ENCODE measurements at places on chromosomes 4 and X.

DNA sequence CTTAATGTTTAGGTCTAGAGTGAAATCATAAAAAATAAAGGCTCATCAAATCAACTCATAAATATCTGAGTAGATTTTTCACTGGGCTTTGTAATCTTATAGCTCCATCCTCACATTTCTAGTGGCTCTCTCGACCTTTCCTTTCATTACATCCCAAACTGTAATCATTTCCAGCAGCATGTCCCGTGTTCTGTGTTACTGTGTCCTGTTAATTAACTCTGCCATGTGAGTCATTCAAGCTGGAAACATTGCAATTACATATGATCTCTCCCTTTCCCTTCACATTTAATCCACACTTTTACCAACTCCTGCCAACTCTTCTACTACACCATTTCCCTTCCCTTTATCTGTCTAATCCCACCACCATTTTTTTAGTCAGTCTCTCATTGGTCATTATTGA lies 75.5 kb downstream of the UGT8 start:
- DNase-seq = no peak

DNA sequence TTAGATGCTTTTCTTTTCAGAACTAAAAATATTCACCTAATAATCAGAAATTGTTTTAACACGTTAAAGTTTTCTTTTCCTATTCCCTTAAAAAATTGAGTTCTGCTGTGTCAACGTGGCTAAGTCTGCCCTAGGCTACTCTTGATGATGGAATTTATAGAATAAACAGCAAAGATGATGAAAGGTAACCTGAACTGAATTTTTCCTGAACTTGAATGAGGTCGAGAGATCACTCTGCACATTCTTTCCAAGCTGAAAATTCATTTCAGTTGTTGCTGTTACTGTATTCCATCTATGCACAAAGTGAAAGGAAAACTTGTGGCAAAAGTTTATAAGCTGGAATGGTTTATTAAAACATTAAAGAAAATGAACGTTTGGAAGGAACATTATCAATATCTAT lies 245.9 kb upstream of the GIMD1 start:
- no peak for DNase-seq

DNA sequence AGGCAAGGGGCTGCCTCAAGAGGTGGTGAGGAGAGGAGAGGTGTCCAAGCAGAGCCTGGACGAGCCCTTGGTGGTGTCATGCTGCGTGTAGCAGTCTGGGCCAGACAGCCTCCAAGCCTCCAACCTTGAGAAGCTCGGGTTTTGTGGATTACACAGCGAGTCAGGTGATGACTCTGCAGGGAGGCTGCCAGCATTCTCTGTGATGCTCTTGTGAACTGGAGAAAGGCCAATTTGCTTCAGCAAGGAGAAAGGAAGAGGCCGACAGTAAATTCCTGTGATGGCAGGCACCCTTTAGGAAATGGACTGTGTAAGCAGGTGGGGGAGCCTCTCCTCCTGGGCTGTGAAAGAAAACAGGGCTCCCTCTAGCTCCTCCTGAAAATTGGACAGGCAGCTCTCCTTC lies 36.0 kb upstream of the CD99L2 start:
- DNase-seq = peak; percentile 31

DNA sequence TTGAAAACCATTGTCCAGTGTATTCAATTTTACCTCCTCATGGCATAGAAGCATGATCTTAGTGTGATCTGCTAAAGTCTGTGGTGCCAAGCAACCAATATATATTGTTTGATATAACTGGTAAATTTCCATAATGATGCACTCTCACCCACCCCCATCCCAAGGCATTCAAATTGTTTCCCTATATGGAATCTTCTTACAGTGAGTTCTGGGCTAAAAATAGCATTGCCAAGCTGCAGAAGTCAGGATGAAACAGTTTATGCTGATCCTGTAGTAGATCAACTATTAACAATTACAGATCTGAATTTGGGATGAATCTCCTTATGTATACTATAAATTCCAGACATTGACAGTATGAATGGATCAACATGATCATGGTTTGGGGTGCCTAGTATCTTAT lies 20.9 kb downstream of the FGF13 start:
- DNase-seq = no peak

DNA sequence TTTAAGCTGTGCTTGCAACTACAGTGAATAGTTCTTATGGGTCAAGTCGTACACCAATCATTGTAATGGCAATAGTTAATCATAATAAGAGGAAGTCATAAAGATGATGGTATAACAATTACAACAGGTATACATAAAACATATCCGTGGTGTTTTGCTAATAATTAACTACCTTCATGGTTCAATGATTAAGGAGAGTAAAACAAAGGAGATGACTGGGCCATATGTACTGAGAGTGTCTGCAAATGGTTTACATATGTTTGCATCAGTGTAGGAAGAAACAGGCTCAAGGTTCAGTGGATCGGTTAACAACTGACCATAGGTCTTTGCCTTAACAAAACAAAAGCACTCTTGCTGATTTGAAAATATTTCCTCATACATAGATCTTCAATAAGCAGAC lies 253.0 kb downstream of the COX7B2 start:
- DNase-seq = no peak

GRCh38 chrX:37871626-37872302 lies 24.4 kb upstream of the DYNLT3 start:
- DNase-seq = peak; percentile 79

- DNase-seq = peak; percentile 91
Observed at GRCh38 chr4:65670331-65671031, at the start of gene EPHA5. Gene EPHA5, minus strand, starts transcription at chr4:65670489. Its CDS starts 747 bp downstream, at chr4:65669742.

GRCh38 chr4:41196633-41197332 lies 17.6 kb downstream of the APBB2 start:
- DNase-seq = no peak

DNA sequence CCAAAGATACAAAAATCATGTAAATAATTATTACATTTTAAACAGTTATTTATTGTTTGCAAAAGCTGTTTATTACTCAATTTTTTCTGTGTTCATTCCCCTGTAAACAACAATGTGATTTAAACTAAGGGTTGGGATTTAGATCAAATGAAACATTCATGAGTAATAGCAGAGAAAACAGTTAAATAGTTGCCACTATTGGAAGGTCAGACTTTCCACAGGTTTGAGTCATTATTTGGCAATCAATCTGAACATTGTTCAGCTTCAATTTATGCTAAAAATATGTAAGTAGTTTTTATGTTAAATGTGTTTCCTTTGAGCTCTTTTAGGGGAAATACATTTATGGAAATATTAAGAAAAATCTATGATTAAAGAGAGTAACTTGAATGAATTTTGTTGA lies 144.9 kb downstream of the STIM2 start:
- peak; percentile 82 for DNase-seq

- no peak for DNase-seq
Observed at GRCh38 chr4:187993827-187994226, 1.7 kb upstream of the ZFP42 start.

- DNase-seq = peak; percentile 55
Observed at GRCh38 chrX:40260146-40260747, 162.5 kb upstream of the BCOR start.

DNA sequence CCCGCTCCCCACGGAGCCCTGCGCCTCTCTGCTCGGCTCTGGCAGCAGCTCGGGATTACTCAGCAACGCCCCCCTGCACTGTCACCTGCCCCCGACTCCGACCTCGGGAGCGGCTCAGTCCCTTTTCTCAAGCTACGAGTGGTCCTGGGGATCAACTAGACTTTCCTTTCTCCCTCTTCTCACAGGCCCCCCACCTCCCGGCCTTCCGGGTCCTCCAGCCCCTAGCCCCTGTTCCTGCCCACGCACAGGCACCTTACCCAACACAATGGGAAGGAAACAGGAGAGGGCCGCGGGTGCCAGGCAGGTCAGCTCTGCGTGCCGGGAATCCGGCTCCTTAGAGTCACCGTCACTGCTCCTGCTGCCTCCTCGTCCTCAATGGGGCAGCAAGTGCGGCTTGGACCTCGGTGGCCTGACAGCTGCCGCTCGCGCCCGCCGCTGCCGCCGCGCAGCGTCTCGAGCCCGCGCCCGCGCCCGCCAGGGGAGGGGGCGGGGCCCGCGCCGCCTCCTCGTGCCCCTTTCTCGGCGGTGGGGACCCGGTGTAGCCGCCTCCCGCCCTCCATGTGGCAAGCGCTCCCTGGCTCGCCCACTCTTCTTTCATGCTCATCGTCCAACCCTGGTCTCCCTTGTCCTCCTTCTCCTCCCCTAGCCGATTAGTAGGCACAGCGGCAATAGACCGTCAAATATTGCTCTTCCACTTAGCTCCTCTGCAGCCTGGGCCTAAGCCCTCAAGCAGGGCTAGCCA lies at the start of gene RAB9B:
TSS of gene RAB9B (minus strand) at position 455 of the 742 bp plus-strand sequence. CDS start 6,473 bp downstream, outside the sequence.
- no peak for DNase-seq

- DNase-seq = peak; percentile 61
Observed at GRCh38 chr4:21795091-21795490, 153.5 kb downstream of the KCNIP4 start.

DNA sequence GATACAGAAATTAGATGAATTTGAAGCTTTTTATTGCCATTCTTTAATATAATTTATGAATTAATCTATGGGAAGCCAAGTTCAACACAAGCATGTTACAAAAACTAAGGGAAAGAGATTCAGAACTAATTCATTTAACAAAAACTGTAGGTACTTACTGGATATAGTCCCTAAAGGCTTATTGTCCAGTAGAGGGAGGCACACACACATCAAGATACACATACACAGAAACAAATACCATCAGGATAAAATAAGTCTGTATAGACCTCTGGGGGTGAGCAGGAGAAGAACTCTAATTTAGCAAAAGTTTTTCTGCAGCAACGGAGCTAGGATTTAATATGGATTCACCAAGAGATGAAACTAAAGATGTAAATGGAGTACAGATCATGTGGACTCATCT lies 83.0 kb upstream of the IL13RA1 start:
- peak; percentile 70 for DNase-seq

DNA sequence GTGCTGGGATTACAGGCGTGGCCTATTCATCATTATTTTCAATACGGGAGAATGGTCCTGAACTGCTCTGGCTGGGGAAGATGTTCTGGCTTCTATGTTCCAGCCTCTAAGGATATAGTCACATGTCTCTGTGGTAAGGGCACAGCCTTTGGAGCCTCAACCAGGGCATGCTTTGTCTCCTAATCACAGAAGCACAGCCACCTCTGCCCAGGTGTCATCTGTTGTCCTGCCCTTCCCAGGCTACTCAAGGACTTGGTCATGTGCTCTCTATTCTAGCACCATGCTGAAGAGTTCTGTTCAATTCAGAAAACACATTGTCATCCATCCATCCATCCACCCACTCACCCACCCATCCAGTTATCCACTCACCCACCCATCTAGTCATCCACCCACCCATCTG lies 29.5 kb downstream of the ASMTL start:
- no peak for DNase-seq

GRCh38 chrX:52424656-52425055 lies 55.8 kb downstream of the XAGE2 start:
- peak; percentile 1 for DNase-seq

DNA sequence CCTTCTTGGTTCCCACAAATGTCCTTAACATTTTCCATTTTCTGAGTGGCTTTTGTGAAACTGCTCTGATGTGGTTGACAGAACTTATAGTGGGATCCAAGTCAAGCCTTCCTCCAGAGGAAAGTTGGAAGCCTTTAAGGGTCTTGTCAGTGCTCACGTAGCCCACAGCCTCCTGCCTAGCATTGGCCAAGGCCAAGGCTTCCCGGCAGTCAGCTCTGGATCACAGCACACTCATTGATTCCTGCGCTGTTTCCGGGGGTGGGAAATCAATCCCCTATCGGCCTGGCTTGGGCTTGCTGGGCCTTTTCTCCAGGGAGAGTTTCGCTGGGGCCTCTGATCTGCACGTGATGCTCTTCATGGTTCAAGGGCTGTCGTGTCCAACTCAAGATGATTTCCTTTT lies 76.1 kb downstream of the SLC9A6 start:
- no peak for DNase-seq

- peak; percentile 27 for DNase-seq
Observed at GRCh38 chr4:113502476-113502875, 259.1 kb downstream of the CAMK2D start.

- DNase-seq = no peak
Observed at GRCh38 chrX:149262086-149262485, 243.0 kb downstream of the IDS start.

- DNase-seq = no peak
Observed at GRCh38 chr4:144179152-144179739, 38.7 kb upstream of the GYPA start.

DNA sequence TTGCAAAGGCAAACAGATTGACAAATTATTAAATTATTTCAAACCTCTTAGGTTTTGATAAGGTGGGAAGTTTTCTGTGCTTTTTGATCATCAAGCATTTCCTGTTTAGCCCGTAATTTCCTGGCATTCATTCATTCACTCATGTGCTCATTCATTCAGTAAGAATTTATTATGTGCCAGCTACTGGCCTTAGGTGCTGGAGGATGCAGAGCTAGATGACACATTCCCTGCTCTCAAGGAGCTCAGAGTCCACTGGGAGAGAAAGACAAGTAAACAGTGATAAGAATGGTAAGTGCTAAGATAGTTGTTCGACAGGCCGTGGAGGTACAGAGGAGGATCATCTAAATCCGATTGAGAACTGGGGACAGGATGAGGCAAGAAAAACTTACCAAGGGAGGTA lies 153.0 kb downstream of the DCTD start:
- peak; percentile 7 for DNase-seq
